CD4-positive, alpha-beta T cell treated with Interleukin-2 at 100 ng/mL for 4 hours (primary cell): ENCODE measurements at places on chromosomes 3 and 15.

DNA sequence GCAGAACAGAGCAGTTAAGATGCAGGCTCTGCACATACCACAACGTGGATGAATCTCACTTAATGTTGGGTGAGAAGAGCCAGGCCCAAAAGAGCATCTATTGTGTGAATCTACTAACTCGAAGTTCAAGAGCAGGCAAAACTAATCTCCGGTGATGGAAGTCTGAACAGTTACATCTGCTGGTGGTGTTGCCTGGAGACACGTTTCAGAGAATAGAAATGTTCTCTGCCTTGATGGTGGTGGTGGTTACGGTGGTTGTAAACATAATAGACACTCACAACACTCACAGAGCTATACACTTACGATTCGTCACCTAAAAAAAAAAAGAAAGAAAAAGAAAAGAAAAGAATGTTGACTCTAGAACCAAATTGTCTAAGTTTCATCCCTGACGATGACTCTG lies 86.8 kb downstream of the LIPC start:
- peak; percentile 17 for DNase-seq

DNA sequence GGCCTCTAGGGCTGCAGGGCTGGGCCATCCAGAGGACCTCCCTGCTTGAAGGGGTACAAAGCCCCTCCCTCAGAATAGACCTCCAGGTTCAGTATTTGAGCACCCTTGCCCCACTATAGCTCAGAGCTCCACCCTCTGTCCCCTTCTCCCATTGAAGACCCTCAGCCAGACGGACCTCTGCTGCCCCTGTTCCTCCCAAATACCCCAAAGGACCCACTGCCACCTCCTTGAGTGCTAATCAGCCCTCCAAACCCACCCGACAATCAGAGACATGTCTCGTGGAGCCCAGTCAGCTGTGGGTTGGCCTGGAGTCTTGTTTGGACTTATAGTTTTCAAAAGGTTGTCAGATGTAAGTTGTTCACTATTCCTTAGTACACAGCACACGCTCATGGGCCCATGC lies 161.1 kb downstream of the UACA start:
- DNase-seq: no peak

GRCh38 chr15:98764291-98764690 lies 116.0 kb downstream of the IGF1R start:
- DNase-seq: no peak

GRCh38 chr3:71489315-71489761 lies 94.2 kb downstream of the FOXP1 start:
- peak; percentile 64 for DNase-seq

GRCh38 chr3:177321819-177322218 lies 124.5 kb upstream of the TBL1XR1 start:
- no peak for DNase-seq

- no peak for DNase-seq
Observed at GRCh38 chr15:69658411-69658945, 205.9 kb downstream of the RPLP1 start.

GRCh38 chr3:71817262-71817661 lies 32.3 kb upstream of the PROK2 start:
- no peak for DNase-seq

DNA sequence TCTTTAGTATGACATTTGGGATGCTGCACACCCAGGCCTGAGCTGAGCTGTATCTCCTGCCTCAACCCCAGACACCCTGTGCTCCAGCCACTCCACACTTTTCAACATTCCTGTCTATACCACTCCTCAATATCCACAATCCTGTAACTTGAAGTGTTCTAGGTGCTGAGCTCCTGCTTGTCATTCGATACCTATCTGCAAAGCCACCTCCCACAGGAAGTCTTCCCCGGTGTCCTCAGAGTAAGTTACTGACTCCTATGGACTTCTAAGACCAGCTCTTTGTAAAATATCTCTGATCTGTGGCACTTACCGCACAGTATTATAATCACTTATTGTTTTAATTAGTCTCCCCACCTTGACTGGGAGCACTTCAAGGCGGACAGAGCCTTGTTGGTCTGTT lies 1.2 kb upstream of the CAV3 start:
- DNase-seq: no peak

DNA sequence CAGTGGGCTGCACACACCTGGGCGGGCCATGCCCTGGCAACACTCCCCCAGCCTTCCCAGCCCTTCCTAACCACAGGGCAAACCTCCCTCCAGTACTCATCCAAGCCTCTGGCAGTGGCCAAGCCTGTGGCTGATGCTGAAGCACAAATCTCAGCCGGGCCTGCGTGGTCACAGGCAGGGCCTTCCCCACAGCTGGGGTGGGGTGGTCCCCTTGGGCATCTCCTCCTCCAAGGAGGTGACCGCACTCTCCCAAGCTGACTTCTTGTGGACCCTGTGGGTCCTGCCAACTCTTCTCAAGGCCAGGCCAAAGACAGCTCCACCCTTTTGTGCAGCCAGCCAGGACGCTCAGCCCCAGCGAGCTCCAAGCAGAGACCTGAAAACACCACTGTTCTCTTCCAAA lies 21.4 kb downstream of the GRAMD2A start:
- no peak for DNase-seq

GRCh38 chr3:161560008-161560637 lies 63.5 kb downstream of the OTOL1 start:
- DNase-seq: no peak

GRCh38 chr15:56252386-56252785 lies 8.7 kb upstream of the RFX7 start:
- DNase-seq: no peak

- peak; percentile 92 for DNase-seq
Observed at GRCh38 chr3:157081626-157082210, 78.2 kb downstream of the CCNL1 start.

DNA sequence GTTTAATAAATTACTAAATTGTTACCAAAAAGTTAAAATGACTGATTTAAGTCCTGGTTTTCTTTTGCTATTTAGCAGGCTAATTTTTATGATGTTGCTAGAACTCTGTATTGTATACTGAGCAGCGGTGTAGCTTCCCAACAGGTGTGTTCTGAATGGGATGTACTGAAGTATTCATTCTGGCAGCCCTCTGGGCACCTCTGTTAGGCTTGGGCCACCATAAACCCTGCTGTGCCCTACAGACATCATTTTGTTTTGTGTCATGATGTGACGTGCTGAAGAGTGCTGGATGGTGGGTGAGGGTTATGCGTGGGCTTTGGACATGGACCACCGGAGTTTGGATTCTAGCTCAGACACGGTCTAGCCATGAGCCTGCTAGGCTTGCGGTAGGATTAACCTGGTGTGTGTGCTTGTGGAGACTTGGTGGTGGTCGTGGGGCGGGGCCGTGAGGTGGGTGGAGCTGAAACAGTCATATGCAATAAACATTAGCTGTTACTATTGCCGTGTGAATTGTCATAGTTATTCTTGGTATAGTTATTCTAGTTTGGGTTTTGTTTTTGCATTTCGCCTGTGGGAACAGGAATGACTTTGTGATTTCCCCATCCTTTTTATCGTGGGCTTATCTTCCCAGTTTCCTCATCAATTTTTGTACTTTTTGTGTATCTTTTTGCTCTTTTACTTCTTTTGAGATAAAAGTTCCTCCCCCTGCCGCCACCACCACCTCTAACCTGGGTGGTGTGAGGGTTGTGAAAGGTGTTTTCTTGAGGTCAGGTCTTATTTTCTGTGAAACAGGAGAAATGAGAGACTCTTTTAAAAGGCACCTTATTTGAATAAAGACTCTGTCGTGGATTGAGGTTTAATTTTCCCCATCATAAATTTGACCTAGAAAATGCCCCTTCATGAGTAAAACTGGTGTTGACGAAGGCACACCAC lies 93.7 kb downstream of the MCTP2 start:
- DNase-seq: no peak

DNA sequence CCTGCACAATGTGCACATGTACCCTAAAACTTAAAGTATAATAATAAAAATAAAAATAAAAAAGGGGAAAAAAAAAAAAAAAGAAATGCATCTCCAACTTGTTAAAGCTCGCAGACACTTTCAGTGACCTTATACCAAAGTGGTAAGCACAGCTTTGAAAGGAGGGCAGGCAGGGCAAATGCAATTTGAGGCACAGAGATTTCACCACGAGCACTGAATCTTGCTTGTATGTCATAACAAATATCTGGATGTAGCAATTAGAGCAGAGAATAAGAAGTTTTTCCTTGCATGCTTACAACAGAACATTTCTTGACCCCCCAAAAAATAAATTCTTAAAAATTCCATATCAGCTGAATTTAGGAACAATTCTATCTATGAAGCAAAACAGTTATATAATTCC lies 66.5 kb downstream of the FBN1 start:
- DNase-seq: no peak

DNA sequence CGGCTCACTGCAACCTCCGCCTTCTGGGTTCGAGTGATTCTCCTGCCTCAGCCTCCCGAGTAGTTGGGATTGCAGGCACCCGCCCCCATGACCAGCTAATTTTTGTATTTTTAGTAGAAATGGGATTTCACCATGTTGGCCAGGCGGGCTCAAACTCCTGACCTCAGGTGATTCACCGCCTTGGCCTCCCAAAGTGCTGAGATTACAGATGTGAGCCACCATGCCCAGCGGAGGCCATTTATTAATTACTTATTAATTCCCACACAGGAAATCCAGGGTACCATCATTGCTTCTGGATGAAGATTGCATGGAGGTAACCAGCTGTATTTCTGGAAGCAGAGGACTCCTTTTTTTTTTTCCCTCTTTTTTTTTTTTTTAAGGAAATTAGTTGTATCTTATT lies 37.8 kb downstream of the MAP4 start:
- DNase-seq: no peak

DNA sequence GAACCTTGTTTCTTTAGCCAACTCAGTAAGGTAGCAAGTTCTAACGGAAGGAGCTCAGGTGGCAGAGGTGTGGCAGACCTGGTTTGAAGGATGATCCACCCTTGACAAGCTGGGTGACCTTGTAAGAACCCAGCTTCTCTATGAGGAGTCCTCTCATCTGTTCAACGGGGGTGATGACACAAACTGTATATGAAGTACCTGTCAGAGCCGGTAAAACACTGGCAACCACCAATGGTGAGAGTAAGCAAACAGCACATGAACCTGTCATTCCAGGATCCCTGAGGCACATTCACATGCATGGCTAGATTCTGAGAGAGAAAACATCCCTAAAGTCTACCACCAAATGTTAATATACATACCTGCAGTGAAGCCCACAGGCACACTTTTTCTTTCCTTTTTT lies 2.4 kb downstream of the SCAP start:
- no peak for DNase-seq

GRCh38 chr3:24365168-24365567 lies 129.5 kb downstream of the THRB start:
- DNase-seq: no peak

GRCh38 chr3:24128199-24129005 lies 183.3 kb downstream of the NR1D2 start:
- DNase-seq: no peak

GRCh38 chr15:83652626-83653204 lies 1.2 kb upstream of the ADAMTSL3 start:
- DNase-seq: no peak
